ENCODE measurements at places on chromosomes 7 and 10.
A peak's percentile ranks its signal among the peaks of the same experiment; 100 is the strongest.

DNA sequence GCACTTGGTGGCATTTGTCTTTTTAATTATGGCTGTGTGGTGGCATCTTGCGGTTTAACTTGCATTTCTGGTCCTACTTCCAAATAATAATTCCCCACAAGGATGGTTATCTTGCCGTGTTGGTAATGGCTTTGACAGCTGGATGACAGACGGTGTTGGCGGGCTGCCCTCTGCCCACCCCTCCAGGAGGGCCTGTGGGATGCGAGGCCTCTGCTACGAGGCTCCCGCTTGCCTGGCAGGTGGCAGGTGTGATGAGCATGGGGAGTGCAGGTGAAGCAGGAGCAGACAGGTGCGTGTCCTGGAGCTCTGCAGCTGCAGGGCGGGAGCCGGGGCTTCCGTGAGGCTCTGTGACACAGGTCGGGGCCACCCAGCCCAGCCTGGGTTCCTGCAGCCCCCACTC lies 11.8 kb downstream of the INPP5A start:
- no peak for DNase-seq

GRCh38 chr7:140281255-140281654 lies 104.5 kb upstream of the KDM7A start:
- DNase-seq, result no peak

DNA sequence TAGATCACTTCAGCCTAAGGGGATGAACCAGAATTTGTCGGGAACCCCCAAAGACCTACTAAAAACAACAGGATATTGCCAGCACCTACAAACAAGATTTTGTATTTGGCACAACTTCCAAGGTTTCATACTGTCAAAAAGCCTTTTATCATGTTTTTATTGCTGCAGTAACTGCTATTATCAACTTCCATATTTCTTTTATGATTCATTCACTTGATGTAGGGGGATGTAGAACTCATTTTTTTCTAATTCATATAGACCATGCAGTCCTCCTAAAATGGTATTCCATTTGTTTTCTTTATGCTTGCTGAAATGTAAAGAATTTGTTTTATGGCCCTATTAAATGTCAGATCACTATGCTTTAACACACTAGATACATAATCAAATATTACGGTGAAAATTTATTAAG lies 30.0 kb upstream of the WNT16 start:
- no peak for DNase-seq

DNA sequence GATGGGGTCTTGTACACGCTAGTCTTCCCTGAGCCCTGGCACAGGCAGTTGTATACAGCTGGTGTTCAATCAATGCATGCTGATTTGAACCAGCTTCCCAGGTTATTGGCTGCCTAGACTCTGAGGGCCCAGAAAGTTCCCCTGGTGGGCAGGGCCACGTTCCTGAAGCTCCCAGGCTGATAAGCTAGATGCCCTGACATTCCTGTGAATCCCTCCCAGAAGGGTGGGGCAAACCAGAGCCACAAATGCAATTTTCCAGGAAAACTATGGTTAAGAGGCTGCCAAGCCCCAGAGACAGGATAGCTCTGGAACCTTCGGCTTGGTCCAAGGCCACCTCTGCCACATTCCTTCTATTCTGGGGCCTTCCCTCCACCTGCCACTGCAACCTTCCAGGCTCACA lies 78.2 kb downstream of the FAM53B start:
- DNase-seq, result no peak

- no peak for DNase-seq
These were observed 373.4 kb upstream of the PCDH15 start for GRCh38 chr10:55174419-55174818.

DNA sequence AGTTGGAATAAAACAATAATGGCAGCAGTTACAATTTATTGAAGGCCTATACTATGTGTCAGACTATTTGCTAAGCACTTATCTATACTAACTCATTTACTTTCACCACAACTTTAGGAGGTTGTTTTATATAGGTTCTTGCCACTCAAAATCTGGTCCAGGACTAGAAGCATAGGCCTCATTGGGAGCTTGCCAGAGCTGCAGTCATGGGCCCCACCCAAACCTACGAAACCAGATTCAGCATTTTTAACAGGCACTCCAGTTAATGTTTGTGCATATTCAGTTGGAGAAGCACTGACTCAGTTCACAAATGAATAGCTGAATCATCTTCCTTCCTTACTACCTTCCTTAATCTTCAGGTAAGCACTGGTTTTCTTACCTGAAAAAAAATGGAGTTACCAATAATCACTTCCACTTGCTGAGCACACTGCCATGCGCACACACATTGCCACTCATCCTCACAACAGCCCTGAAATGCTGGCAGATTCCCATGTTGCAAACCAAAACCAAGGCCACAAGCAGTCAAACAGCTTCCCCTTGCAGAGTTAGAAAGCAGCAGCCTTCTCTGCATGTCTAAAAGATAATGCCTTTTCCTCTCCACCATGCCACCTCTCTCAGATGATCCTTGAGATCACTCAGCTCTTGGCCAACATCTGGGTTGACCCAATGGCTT lies 122.4 kb downstream of the SLC16A9 start:
- DNase-seq, result no peak

GRCh38 chr7:2785071-2785500 lies 59.0 kb downstream of the GNA12 start:
- no peak for DNase-seq

- no peak for DNase-seq
These were observed 77.8 kb downstream of the BAMBI start for GRCh38 chr10:28754930-28755718.

DNA sequence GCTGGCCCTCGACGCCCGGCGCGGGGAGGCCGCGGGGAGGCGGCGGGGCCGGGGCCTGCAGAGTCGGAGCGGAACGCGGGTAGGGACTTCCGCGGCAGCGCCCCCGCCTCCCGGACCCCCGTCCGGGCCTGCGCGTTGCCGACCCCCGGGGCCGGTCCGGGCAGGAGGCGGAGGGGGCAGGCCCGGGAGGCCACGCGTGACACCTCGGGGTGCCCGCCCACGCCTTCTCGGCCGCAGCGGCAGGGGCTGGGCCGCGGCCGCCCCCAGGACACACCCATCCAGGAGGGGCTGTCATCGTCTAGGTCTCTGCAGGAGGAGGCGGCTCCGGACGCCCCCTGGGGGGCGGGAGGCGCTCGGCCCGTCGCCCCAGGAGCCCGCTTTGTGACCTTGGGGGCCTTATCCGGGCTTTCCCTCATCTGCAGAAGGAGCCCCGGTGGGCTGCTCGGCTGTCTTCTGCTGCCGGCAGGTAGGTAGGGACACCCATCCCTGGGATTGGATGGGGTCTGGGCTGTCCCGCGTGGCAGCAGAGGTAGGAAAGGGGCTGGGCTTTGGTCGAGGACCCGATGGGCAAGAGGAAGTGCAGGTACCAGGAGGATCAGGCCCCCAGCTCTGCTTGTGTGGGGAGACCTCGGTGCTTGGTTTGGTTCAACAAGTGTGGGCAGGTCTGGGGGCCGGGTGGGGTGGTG lies 569 bp downstream of the ZNF316 start:
- DNase-seq, result no peak

GRCh38 chr7:55366461-55367070 lies 1.4 kb downstream of the LANCL2 start:
- DNase-seq, result no peak

- DNase-seq, result no peak
These were observed 23.8 kb upstream of the GLCCI1 start for GRCh38 chr7:7944619-7945282.

GRCh38 chr10:29980084-29980483 lies 79.3 kb downstream of the JCAD start:
- peak; percentile 53 for DNase-seq

GRCh38 chr7:44793919-44794318 lies 2.6 kb upstream of the PPIA start:
- no peak for DNase-seq

DNA sequence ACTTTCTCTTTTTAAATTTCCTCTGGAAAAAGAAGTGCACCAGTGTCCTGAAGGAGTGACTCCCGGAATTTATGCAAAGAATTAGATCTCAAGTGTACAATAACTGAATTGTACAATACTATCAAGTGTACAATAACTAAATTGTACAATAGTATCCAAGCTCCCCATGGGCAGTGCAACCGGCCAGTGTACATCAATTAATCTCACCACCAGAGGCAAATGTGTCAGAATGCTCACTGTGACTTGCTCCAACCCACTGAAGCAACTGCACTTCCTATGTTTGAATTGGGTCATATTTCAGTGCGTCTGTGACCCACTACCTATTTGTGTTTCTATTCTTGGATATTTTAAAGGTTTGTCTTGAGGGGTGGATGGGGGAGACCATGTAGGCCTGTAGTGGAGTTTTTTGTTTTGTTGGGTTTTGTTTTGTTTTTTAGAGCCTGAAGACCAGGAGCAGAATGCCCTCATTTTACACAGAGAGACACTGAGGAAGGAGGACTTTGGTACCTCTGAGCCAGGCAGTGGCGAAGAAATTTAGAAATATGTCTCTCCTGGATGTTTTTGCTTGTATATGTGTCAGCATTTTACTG lies 78.5 kb upstream of the CTTNBP2 start:
- DNase-seq, result no peak

- DNase-seq, result no peak
These were observed 1340.9 kb downstream of the XPNPEP1 start for GRCh38 chr10:108582387-108582786.

DNA sequence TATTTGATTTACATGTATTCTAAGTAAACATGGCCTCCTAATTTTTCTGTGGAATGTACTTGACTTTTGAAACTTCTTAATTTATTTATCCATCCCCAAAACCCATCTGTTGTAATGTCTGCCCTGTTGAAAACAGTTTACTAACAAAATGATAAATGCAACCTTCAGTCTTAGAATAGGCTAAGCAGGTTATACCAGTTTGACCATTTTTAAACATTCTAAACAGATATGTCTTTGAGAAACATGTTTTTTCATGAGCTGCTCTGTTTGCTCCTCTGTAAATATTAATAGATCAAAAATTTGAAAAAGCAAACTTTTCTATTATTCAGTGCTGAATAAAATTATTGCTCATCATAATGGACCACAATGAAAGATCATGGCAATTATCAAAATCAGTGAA lies 33.4 kb upstream of the NRBF2 start:
- DNase-seq, result no peak

DNA sequence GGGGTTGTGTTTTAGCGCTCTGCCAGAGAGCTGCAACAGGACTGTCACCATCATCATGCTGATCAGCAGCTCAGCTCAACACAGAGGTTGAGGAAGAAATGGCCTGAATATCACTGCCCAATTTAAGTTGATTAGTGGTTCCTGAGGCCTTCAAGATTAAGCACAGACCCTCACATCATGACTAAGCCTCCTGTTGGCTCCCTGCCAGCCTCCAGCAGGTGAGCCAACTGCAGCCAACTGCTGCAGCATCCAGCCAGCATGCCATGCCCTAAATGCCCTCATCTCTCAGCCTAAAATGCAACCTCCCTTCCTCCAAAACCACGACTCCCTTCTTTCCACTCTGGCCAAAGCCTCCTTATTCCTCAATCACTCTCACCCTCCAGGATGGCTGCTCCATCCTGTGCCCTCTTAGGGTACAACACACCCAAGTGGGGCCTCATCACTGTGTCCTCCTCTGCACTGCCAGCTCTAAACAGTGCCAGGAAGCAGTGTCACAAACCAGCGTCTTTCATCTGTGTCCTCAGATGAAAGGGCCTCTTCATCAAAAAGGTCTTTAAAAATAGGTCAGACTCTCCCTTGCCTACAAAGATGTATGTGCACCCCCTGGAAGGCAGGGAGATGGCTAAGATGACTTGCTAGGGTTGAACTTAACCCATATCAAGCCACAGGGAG lies 259.3 kb downstream of the ZEB1 start:
- DNase-seq, result no peak

GRCh38 chr10:4081685-4082111 lies 296.7 kb upstream of the KLF6 start:
- DNase-seq, result peak; percentile 51

GRCh38 chr7:159114096-159114495 lies 30.6 kb downstream of the VIPR2 start:
- no peak for DNase-seq

DNA sequence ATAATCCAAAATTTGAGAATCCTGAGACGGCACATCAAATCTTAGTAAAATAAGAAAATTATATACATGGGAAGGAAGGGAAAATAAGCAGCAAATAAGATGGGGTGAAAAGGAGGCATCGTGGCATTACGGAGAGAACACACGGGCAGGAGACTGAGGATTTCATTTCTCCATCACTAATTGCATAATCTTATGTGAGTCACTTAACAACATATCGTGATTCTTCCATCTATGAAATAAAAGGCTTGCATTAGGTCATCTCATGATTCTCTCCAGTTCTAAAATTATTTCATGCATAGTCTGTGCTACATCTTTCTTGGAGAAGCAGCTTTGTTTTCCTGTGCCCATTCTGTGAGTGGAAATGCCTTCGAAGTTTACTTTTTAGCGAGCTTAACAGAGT lies 288.7 kb downstream of the LRMDA start:
- DNase-seq, result no peak

GRCh38 chr7:44216019-44216418 lies 15.2 kb downstream of the YKT6 start:
- no peak for DNase-seq

GRCh38 chr7:17907014-17907413 lies 33.3 kb downstream of the SNX13 start:
- no peak for DNase-seq

DNA sequence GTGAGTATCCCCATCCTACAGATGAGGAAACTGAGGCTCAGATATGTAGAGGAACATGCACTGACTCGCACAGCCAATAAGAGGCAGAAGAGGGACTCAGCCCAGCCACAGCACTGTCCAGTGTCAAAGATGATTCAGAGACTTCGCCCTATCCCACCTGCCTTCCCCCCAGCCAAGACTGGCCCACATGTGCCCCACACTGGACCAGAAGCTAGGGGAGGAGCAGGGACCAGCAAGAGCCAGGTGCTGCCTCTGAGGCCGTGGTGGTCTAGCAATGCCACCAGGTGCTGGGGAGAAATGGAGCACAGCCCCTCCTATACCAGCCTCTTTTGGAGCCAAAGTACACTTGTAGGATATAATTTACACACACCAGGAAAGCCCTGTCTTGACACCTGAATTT lies 22.3 kb downstream of the GRID1 start:
- no peak for DNase-seq

- DNase-seq, result no peak
These were observed 59.8 kb upstream of the PTN start for GRCh38 chr7:137403353-137403695.

All from ovary (tissue), 10 donors.